Retina (tissue), 1 donor: ENCODE measurements at places on chromosomes 5 and 9.

GRCh38 chr9:12697719-12698118 is 4.5 kb downstream of the TYRP1 start:
- DNase-seq, result no peak

DNA sequence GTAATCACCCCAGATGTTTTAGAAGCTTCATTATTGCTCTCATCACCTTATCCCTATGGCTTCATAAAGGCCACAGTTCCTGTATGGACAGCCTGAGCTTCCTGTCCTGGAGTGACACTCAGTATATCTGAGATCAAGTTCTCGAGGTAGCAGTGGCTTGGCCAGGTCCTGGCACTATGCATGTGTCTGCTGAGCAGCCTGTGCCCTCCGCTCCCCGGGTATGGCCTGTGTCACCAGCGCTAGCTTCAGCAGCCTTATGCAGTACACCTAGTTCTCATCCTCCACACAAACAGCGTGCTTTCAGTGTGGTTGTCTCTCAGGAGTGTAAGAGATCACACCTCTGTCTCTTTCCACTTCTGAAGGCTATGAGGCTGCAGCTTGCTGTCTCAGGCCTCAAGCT is 514.7 kb downstream of the DIRAS2 start:
- DNase-seq, result no peak

DNA sequence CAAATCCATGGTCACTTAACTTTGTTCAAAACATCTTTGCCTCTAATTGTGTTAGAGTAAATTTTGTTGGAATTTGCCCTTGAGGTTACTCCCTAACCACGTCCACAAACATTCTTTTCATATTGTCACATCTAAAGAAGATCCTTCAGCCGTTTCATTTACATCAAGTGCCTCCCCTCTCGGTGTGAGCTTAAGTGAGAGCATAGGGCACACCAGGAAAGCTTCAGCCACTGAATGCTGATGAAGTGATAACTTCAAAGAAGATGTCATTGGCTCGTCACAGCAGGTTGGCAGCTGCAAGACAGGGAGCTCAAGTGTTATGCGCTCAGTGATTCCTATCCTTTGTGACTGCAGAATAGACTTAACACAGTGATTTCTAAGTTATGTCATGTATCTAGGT is 49.6 kb upstream of the ADAMTS19 start:
- DNase-seq, result no peak

DNA sequence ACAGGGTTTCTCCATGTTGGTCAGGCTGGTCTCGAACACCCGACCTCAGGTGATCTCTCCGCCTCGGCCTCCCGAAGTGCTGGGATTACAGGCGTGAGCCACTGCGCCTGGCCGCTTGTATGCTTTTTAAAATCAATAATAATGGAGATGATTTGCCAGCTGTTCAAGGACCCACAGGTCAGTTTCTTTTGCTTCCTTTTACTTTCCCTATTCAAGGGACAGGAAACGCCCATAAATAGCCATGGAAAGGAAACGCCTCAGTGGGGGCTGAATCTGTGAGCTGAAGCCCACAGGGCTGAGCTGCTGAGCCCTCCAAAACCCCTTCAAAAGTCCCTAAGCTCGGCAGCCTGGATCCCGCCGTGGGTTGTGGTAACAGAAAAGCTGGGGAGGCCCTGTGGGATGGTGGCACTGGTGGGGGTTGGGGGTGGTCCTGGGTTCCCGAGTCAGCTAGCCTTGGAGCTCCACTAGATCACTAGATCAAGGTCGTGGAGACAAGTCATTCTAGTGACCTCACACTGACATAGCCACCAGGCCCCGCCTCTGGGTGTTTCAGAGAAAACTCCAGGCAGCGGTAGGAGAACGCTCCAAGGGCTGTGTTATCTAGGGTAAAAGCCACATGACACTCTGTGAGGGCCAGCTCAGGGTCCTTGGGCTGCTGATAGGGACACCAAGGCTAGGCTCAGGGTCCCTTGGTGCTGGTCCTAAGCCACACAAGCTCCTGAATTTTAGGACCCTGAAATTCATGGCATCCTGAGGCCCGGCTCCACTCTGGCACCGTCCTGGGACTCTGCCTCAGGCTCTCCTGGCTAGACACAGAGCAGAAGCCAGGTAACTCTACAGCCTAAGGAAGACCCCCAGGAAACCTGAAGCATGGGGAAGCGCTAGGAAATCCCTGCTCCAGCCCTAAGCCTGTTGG is 18.0 kb upstream of the DUSP1 start:
- DNase-seq, result no peak

DNA sequence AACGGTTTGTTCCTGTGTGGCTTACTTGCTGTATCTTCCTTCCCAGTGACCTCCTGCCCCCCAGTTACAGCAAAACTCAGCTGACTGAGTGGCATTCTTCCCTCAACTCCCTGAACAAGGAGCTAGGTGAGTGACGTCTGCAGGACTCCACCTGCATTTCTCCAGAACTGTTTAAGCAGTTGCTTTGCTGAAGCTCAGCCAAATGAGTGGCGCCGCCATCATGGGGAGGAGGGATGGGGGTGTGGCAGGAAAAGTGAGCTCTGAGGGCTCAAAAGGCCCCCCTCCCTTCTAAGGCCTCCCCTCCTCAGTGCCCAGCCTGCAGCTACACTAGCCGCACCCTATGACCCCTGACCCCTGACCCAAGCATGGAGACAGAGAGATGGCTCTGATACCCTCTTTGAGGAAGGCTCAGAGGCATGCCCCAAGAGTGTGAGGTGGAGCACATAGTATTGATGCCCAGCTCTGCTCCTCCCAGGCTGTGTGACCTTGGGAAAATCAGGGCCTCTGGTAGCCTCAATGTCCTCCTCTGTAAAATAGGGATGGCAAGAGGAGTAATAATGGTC is 12.7 kb downstream of the CCDC180 start:
- DNase-seq, result no peak

DNA sequence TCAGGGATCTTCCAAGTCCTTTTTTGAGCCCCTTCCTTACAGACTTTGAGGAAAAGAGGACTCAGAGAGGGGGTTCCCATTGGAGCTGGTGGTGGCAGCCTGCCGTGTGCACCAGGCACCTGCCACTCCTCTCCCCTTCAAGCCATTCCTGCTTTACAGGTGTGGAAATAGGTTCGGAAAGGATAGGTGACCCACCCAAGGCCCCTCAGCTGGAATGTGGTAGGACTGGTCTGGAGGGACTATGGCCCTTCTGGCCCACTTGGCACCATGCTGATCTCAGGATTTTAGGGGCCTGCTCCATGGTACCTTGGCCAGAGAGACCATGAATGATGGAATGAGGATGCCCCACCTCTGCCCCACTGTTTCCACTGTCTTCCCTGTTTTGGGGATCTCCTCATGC is 1.4 kb downstream of the GALNT12 start:
- DNase-seq, result no peak

DNA sequence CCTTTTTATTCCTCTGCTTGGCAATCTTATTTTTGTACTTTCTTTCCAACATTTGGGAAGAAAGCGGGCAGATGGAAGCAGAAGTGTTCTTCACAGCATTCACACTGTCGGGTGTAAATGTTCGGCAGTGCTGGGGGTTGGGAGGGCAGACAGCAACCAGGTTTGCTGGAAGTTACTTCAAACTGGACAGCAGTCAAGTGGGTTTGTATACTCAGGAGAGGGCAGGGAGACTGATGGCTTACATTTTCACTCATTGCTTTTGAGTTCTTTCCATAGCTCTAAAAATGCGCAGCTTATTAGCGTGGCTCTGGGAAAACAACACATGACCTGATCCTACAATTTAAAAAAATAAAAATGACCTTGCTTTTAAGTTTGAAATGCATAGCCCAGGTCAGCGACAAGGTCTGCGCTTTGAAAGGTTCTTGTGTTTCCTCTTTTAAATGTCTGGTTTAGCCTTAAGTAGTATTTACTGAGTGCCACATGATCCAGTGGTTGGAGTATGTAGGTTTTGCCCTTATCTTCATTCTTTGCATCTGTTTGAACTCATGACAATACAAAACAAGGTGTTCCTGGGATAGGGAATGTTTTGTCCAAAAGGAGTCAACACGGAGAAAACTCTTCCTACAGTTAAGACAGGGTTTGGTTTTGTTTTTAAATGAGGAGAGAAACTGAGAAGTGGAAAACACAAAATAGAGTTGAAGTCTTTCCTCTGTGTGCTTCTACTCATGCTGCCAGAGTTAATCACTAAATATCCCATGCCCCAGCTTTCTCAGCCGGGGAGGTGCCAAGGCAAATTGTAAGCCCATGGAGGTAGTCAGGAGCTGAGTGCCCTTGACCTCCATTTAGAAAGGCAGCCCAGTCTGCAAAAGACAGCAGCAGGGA is 132.7 kb upstream of the DMRT1 start:
- no peak for DNase-seq

DNA sequence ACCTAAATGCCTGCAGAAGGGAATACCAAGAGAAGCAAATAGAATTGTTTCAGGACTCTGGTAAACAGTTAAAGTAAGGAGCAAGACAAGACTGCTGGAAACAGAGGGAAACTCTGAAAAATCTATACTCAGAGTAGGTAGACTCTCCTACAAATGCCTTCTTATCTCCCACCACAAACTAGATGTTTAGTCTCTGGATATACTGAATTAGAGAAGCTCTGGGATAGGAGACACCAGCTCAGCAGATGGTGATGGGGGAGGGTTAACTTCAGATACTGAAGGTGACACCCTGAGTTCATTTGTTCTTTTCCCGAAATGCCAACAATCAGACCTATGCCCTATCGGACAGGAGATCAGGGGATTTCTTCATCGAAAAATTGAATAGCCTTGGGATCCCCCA is 54.1 kb upstream of the CHD1 start:
- DNase-seq, result no peak

- no peak for DNase-seq
Measured at GRCh38 chr9:99026956-99027298, 78.0 kb upstream of the TGFBR1 start.

DNA sequence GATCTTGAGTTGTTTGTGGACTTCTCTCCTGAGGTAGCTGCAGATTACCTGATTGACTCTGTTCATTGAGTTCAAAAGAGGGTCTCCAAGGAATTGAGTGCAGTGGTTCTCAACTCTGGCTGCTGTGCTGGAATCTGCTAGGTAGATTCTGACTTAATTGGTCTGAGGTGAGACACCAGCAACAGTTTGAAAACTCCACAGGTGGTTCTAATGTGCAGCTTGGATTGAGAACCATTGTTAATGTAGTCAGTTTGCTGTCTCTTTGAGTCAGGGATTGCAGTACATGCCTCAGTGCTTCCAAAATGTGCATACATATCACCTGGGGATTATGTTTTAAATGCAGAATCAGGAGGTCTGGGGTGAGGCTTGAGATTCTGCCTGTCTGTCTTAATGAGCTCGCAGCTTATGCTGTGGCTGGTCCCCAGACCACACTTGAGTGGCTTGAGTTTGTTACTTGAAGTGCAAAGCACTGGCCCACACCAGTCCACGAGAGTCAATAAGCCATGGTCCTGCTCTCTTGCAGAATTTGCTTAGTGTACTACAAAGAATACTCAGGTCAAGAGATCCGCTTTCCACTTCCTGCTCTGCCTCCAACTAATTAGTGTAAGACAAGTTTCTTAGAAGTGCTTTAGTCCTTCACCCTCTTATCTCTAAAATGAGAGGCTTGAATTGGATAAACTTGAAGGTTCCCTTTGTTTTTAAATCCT is 82.3 kb downstream of the ATG10 start:
- DNase-seq, result no peak

- no peak for DNase-seq
Measured at GRCh38 chr9:76271755-76272154, 122.5 kb downstream of the RFK start.

GRCh38 chr5:89932771-89933181 is 476.8 kb downstream of the CETN3 start:
- no peak for DNase-seq

GRCh38 chr5:130923543-130924124 is 241.4 kb downstream of the HINT1 start:
- DNase-seq, result no peak

DNA sequence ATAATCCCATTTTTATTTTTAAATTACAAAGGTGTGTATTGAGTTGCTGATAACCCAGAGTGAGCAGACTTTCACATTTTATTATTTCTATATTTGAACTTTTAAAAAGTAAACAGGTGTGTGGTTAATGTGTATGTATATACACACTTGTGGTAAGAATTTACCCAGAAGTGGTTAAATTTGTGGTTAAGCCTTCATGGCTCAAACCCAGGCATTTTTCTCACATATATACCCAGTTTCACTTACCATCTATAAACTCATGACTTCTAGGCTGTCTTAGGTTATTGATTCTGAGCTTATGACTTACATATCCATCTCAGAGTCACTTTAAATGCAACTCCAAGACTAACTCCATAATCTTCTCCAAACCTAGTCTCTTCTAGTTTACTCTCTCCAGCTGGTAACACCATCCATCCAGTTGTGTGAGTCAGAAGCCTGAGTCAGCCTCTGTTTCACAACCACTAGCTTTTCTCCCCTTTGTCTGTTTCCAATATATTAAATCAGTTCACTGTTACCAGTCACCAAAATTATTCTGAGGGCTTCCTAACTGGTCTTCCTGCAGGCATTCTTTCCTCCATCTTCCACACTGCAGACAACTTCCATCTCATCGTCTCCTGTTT is 20.2 kb downstream of the ZBED3 start:
- DNase-seq, result no peak

DNA sequence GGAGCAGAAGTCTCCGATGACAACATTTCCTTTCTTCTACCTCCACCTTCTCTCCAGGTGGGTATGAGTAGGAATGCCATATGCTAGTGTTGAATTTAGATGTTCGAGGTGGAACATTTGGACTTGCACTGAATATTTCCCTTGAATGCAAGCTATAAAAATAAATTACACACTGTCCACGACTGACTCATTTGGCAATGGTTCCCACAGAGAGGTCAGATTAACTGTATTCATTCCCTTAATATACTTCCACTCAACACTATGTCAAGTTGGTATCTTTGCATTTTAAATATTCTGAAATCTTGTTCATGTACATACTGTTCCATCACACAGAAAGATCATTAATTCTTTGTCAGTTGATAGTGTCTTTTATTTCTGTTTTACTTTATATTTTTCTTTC is 222.6 kb upstream of the PIK3R1 start:
- DNase-seq, result no peak

- DNase-seq, result no peak
Measured at GRCh38 chr9:135392511-135392910, 87.1 kb upstream of the PPP1R26 start.

DNA sequence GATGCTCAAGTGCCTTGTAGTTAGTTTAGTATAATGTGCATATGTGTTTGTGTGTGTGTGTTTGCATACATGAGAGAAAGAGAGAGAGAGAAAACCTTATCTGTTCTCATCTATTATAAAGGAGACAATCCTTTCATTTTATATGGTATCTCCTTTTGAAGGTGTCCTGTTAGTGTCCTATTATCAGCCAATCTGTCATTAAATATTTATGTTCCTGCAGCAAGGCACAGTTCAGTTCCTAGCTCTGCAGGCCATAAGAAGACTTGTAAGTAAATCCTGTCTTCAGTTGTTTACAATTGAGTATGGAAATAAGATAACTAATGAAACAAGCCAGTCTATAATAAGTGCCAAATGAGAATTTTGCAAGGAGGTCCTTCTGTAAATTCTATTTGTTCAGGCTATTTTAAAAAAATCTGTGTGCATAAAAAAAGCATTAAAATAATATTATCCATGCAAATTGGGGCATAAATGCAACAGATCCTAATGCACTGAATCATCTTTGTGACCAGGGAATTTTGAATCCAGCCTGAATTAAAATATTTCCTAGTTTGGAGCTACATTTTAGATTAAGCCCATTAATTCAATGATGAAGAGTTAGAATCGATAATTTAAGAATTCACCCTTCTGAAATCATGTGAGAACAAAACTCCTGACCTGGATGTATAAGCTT is 18.1 kb downstream of the MAP1B start:
- DNase-seq, result no peak
